Stimulated activated CD4-positive, alpha-beta T cell treated with anti-CD3 and anti-CD28 coated beads, Interleukin-15, amount 100 ng/mL, for 1 hour (primary cell): ENCODE measurements at places on chromosomes 2 and 18.

DNA sequence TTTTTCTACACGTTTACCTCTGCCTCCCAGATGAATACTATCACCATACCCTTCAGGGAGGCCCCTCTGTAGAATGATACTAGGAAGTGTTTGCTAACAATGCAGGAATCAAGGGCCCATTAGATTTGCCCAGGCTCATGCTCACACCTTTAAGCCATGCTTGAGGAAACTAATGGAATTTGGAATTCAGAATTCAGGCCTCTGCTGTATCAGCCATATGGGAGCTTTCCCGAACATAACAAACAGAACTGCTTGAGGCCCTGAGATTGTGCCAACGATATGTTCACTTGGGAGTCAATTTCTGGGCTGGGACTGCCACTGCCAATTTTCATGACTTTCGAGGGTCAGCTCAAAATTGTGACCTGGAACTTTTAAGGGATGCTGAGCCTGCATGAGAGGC is 282.5 kb downstream of the CLIP4 start:
- no peak for DNase-seq

GRCh38 chr18:1848716-1849115 is 722.6 kb downstream of the METTL4 start:
- no peak for DNase-seq

DNA sequence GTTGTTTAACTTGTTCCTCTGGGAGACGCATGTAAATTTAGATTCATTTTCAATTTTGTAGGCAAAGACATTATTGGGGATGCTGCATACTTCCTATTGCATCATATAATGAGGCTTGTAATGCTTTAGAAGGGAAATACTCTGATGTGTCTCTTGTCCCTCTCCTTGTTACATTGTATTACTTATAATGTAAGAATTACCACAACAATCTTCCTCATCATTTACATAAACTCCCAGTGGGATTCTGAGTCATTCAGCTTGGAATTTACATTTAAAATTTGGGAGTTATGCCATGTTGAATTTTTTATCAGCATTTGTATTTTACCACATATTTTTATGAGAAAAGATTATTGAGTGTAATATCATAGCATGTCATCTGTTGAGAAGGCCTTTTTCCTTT is 963.4 kb upstream of the NRXN1 start:
- DNase-seq = no peak

DNA sequence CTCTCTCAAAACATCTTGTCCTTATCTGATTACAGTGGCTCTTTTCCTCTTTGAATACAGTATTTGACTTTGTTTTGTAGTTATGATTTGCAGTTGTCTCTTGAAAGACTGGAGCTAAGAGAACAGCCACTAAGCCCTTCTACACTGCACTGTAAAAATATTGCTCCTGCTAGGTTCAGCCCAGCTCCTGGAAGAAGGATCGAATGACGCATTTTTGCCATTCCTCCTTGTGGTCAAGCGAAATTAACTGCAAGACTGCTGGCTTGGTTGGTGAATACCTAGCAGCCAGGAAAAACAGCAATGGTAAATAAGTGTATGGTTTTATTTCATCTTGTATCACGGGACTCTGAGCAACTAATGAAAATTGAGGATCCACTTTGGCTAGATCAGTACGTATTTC is 407.8 kb upstream of the CDH2 start:
- no peak for DNase-seq

DNA sequence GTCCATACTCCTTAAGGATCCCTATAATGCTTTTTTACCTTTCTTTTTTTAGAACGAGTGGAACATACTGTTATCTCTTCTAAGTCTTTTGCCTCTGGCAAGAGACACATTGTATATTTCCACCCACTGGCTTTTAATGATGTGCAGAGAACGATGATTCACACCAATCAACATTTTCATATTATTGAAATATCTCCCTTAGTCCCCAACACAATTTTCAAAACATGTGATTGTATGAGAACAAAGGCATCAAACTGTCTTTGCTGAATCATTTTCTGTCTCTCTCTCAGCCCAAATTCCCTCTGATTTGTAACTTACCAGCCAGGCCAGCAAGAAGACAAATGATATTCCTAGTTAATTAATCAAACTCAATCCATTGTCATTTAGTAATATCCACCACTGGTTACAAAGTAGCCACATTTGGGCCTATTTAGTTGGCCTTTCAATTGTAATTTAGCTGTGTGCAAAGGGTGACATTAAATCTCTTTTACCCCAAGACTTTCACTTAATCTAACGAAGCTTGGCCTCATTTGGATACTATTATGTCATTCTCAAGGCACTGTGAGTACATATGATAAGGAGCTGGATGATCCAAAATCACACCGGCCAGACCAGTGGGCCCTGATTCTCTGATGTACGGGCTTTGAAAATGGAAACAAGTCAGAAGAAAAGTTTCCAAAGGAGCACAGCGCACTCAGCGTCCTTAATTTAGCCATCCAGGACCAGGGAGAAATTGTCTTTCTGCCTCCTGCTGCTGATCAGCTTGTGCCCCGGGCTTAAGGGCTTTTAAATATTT is 185.1 kb downstream of the SCG2 start:
- no peak for DNase-seq
